Fibroblast of skin of right quadriceps (primary cell): ENCODE measurements at places on chromosomes 1 and 21.
A peak's percentile ranks its signal among the peaks of the same experiment; 100 is the strongest.

GRCh38 chr1:89758156-89758555 lies 62.7 kb upstream of the LRRC8D start:
- no peak for DNase-seq

GRCh38 chr1:160916666-160917065 lies 31.7 kb upstream of the ITLN1 start:
- no peak for DNase-seq

DNA sequence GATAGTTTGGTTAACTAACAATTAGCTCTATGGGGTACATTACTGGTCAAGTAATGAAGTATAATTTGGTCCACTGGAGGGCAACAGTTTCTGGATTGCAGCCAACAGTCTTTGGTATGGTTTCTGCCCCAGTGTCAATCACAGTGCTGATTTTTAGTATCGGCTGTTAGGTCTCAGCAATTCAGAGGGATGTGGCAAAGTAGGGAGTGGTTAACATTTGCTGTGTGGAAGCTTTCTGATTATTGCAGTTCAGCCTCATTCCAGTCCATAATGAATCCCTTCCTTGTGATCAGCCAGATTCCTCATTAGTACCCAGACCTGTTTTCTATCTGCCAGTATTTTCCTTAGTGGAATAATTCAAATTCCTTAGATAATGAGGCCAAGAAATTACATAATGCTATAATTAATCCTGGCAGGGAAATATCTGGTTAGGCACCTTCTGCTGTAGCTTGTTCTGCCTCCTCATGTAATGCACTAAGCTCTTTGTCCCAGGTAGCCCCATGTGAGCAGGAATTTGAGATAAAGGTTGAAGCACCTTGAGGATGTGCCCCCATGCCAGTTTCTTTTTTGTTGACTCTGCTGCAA lies 14.0 kb downstream of the F3 start:
- DNase-seq, result peak; percentile 39

DNA sequence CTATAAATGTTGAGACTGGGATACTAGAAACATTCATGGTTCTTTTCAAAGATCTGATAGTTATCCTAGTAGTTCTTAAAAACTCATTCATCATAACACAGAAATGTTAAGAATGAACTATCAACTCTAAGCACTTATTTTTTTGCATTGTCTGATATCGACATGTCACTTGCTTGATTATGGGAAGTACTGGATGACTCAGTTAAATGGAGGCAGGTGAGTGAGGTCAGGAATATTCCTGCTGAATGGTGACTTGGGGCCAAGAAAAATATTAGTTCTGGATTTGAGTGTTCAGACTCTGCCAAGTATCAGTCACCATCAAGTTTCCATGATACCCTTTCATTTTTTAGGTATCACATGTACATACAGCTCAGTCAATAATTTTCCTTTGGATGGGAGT lies 63.6 kb downstream of the NEK7 start:
- DNase-seq, result peak; percentile 72

DNA sequence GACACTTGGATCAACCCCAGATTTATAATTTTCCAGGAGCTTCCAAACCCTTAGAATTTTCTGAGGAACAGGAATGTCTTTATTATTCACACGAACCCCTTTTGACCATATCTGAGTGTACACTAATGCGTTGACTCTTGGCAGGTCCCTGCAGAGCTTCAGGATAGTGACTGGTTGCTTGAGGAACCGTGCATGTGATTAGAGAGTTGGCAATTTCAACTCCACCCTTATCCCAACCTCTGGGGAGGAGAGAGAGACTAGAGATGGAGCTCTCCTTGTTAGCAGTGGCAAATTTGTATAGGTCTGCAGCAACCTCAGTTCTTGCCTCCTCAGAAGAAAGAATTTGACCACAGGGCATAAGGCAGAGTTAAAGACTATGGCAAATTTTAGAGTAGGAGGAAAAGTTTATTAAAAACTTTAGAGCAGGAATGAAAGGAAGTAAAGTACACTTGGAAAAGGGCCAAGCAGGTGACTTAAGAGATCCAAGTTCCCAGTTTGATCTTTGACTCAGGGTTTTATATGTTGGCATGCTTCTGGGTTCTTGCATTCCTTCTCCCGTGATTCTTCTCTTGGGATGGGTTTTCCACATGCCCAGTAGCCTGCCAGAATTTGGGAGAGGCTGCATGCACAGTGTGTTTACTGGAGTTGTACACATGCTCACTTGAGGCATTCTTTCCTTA lies 93.8 kb upstream of the ETV3 start:
- DNase-seq, result no peak

DNA sequence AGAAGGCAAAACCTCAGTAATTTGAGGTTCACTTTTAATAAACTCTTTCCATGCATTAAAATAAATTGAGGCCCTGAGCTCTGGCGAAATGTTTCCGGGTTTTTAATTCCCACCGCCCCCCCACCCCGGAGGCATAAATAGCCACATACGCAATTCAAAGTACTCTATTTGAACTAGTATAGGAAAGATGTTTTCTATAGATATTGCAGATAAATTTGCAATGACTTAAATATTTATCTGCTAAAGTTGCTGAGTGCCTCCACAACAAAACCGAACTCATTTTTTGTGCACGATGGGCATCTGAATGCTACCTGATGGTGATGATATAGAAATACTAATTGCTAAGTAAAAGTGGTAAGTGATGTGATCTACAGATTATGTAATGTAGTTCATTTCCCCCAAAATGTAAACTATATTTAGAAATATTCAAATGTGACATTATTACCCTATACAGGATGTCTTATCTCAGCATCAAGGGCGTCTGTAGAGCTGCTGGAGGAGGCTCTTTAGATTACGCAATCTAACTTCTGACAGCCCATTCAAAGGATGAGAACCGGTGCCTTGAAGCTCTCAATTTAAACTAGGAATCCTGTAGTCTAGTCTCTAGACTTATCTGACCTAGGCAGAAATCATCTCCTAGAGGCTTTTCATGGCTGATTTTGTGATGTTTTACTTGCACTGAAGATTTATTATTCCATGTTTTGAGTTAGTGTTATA lies 8.5 kb downstream of the IRF2BP2 start:
- DNase-seq, result peak; percentile 66

- peak; percentile 91 for DNase-seq
Measured at GRCh38 chr1:210587566-210587965, 258.9 kb downstream of the HHAT start.

DNA sequence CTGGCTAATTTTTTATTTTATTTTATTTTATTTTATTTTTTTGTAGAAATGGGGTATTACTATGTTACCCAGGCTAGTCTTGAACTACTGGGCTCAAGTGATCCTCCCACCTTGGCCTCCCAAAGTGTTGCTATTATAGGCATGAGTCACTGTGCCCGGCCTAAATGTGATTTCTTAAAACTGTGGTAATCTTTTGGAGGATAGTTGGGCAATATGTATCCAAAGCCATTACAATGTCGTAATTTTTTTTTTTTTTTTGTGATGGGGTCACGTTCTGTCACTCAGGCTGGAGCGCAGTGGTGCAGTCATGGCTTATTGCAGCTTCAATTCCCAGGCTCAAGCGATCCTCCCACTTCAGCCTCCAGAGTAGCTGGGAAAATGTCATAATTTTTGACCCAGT lies 14.2 kb downstream of the ETV3L start:
- peak; percentile 18 for DNase-seq

GRCh38 chr1:119115311-119115710 lies 25.1 kb downstream of the WARS2 start:
- DNase-seq, result no peak

GRCh38 chr1:158199849-158200248 lies 19.2 kb downstream of the CD1D start:
- no peak for DNase-seq

DNA sequence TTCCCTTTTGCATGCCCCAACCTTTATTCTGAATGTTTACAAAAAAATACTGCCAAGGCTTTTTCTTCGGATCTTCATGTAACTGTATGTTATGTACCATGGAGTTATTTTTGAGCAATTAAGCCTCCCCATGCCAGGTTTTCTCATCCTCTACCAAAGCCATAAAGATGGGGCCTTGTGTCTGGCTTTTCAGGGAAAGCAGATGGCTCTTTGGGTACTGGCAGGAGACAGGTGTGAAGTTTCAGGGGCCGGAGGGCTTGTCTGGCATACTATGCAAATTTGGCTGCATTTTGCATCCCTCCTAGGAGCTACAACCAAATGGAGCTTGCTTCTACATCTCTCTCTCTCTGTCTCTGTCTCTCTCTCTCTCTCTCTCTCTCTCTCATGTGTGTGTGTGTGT lies 28.1 kb upstream of the PLXNA2 start:
- DNase-seq, result no peak

- no peak for DNase-seq
Measured at GRCh38 chr1:147719029-147719698, 41.2 kb downstream of the GJA5 start.

DNA sequence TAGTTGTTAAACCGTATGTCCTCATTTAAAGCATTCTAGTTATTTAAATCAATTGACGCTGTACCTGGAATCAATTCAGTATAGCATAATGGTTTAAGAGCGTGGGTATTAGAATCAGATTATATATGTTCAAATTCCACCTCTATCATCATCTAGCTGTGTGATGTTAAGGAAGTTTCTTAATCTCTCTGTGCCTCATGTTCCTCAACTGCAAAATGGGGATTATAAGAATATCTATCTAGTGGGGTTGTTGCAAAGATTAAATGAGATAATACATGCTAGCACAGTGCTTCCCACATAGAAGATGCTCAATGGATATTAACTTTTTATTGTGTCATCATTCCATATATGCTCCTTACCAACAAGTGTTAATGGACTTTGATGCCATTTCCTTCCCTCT lies 16.0 kb downstream of the MIXL1 start:
- no peak for DNase-seq

DNA sequence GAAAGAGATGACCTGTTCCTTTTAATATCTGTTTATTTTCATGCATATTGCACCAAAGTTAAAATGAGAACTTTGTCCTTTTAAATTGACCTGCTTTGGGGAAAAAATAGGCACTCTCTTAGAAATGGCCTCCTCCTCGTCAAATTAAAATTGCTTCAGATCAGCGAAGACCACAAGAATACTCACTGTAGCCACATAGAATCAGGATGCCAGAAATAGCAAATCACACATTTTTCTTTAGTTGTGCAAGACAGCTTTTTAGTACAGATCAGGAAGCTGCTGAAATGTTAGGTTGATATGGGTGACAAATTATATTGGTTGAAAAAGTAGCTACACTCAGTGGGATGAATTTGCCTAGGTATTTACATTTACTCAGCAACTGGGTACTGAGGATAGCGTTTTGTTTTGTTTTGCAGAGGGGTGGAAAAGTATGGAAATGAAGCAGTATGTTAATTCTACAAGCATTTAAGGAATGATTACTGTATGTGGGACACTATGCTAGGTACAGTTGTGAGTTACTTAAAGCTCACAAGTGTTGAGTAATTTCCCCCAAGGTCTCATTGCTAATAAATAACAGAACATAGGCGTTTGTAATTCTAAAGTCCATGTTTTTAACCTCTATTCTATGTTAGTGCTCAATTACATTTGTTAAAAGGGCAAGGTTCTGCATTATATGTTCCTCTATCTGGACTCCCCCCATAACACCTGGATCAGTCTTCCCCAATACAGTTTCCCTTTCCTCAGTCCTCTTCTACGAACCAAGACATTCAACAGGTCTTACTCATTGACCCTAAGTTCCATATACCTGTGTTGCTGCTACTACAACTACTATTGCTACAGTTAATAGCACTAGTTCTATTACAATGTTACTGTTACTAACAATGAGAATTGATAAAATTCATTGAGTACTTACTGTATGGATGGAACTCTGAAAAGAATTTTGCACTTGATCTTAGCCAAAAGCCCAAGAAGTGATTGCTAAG lies 99.4 kb upstream of the S1PR1 start:
- peak; percentile 92 for DNase-seq

- DNase-seq, result no peak
Measured at GRCh38 chr1:244089561-244089960, 38.5 kb downstream of the ZBTB18 start.

DNA sequence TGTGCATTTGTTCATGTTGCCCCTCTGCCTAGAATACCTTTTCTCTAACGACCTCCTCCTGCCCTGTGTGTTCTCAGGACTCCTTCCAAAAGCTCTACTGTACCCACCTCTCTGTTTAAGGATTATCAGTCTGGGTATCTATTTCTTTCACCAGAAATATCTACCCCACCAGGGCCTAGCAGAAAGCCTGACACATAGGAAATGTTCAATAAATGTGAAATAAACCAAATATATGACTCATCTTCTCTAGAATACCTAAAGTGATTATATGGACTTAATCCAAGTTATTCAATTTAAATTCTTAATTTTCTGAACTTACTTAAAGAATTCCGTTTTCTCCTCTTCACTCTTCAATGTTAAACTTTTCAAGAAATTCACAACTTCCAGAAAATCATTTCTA lies 27.1 kb downstream of the SCYL3 start:
- no peak for DNase-seq

GRCh38 chr1:88774151-88774556 lies 90.1 kb downstream of the PKN2 start:
- DNase-seq, result no peak

DNA sequence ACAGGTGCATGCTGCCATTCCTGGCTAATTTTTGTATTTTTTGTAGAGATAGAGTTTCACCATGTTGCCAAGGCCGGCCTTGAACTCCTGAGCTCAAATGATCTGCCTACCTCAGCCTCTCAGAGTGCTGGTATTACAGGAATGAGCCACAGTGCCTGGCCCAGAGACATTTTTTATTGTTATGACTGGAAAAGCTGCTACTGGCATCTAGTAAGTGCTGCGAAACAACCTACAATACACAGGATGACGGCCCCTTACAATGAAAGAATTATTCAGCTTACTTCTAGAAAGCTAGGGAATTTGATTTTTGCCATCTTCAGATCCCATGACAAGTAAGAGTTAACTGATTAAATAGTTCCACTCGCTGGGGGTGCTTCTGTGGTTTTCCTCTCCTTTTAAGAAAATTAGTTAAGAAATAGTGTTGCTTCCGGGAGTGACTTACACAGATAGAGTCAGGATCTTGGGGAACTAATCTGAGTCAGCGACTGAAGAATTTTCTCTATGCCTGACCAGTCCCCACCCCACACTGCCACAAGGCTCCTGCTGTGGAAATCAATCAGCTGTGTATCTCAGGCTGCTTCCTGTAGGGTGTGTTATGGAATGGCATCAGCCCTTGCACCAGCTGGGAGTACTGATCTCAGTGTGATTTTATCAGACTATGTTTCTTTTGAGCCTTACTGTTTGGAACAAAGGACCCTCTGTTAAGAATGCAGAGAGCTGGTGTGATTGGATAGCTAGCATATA lies 93.0 kb upstream of the BMP8A start:
- peak; percentile 98 for DNase-seq

- peak; percentile 57 for DNase-seq
Measured at GRCh38 chr1:96519851-96520578, 201.6 kb upstream of the PTBP2 start.

- DNase-seq, result no peak
Measured at GRCh38 chr21:20527731-20528460, 470.3 kb upstream of the NCAM2 start.

DNA sequence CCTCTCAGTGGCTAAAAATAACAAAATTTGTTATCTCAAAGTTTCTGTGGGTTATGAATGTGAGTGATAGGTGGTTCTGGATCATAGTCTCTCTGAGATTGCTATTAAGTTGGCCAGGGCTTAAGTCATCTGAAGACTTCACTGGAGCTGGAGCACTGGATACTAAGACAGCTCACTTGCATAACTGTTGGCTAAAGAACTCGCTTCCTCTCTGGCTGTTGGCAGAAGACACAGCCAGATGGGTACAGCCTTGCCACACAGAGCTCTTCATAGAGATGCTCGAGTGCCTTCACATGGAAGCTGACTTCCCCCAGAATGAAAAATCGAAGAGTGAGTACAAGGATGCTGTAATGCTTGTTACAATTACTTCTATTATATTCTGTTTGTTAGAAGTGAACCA lies 333.8 kb downstream of the ZP4 start:
- DNase-seq, result no peak

GRCh38 chr1:245094092-245094491 lies 60.7 kb upstream of the KIF26B start:
- no peak for DNase-seq

GRCh38 chr1:203671047-203671446 lies 44.4 kb downstream of the ATP2B4 start:
- DNase-seq, result peak; percentile 52
